Dorsolateral prefrontal cortex (tissue), 122 donors: ENCODE measurements at places on chromosomes 2 and 18. TPM values are rescaled to one million over a fixed set of nuclear protein-coding genes. Genes with fewer than 3 reads are reported as not detected.

DNA sequence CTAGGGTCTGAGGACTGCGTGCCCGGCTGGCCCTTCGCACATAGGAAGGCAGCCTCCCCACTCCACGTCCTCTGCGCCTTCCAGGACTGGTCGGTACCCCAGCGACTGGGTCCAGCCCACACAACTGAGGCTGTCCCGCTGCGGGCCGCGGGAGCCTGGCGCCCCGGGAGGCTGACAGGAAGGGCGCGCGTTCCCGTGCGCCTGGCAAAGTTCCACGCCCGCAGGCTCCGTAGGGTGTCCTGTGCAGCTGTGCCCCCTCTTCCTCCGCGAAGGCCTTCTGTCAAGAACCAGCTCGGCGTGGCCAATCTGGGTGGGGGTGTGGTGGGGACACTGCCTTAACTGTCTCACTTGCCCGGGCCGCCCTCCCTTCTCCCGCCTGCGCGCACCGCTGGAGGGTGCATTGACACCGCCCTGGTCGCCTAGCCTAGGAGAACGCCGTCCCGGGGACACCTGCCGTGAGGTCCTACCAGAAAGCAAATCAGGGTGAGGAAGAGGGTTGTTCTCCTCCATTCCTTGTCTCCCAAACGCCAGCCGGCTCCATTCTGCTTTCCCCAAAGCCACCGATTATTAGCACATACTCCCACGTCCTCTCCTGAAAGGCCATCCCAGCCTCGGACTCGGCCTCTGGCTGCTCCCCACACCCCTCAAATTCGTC, 618 bp upstream of the LYPD1 start:
- DNase-seq, result peak; percentile 43

DNA sequence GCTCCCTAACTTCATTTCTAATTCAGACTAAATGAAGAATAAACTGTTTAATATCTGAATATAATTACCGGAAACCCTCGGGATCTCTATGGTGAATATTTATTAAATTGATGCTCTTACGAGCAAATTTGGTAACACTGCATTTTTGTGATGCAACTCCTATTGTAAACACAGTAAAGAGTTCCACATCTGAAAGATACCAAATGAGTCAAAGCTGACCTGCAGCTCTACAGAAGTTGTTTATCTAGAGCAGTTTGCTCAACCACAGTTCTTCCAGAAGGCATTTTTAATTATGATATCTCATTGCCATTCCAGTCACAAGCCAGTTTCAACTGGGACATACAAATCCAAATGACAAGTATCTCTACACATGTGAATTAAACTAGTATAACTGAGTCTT, 129.7 kb downstream of the PKP4 start:
- DNase-seq, result no peak

DNA sequence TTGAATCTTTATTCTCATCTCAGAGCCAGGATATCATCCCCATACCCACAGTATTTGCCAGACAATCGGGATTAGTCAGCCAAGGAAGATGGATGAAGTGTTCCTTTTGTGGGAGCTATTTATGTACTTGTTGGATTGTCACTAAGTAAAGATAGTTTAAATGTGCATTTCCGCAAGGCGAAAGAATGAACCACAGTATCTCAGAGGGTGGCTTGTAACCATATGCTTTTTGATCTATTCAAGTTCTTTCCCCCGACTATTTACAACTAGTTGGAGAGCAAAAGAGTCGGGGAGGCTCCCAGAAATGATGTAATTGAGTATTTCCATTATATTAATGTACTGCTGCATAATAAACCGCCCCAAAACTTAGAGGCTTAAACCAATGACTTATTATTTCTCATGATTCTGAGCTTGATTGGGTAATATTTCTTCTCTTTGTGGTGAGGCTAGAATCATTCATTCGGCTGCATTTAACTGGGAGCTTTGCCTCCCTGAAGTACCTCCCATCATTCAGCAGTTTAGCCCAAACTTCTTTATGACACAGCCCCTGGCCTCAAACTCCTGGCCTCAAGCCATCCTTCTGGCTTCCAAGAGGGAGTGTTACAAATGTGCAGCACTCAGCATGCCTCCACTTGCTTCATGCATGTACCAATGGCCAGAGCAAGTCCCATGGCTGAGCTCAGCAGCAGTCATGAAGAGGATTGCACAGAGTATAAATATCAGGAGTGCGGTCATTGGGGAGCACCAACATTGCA, 423.7 kb downstream of the METTL4 start:
- DNase-seq, result no peak

- no peak for DNase-seq
These were observed 97.9 kb upstream of the ZNF516 start for GRCh38 chr18:76592981-76593381.

GRCh38 chr18:21998486-21998885, 170.9 kb upstream of the GATA6 start:
- DNase-seq, result no peak

GRCh38 chr2:69226903-69227302, 160.1 kb downstream of the GFPT1 start:
- DNase-seq, result no peak

Gene SIGLEC15
- total RNA-seq, result not detected

DNA sequence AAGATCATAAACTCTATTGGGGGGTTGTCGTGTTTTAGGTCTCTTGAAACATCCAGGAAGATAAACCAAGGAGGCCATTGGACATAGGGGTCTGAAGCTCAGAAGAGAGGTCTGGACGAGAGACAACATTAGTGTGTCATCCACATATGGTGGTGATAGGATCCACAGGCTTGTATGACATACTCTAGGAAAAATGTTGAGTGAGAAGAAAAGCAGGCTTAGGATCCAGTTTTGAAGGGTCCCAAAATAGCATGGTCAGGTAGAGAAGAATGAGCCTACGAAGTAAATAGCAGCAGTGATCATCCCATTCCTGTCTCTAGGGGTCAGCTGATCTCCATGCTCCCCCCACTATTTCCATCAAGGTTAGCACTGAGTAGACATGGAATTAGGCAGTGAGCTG, 166.8 kb downstream of the ANKRD30B start:
- no peak for DNase-seq

DNA sequence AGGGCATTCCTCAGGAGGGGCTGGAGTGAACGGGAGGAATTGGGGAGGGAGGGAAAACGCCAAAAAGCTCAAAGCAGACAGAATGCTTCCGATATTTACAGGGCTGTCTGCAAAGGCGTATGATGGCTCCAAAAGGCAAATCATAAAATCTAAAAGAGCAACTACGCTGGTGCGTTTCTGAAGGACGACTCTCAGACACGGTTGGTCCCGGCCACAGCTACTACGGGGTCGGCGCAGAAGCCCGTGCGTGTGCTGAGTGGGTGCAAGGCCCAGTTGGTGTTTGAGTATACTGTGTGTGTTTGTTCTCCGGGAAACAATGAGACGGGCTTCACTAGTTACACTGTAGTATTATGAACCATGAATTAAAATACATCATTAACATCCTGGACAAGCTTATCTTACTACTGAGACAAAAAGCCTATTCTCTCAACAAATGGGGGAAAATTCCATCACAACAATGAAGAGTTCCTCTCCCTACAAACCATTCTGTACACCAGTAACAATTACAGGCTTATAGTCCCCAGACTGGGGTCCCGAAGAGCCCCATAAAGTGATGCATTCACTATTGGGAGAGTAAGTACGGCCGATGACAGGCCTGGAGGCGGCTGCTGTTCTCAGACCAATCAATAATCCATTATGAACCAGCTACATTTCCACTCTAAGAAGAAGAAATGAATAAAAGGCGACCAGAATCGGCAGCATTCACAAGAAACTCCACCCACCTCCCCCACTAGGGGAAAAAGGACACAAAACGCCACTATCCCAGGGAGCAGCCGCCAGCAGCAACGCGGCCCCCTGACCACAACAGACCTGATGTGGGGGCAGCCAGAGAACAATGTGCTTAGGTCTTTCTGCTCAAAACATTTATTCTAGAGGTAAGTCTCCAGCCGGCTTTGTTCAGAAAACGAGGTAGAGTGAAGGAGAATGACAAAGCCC, 43.4 kb downstream of the ZNF516 start:
- DNase-seq, result no peak

Gene PROM2
- total RNA-seq, result 15.5 TPM
